Amniotic stem cell (primary cell): ENCODE measurements at places on chromosomes 4 and X.

DNA sequence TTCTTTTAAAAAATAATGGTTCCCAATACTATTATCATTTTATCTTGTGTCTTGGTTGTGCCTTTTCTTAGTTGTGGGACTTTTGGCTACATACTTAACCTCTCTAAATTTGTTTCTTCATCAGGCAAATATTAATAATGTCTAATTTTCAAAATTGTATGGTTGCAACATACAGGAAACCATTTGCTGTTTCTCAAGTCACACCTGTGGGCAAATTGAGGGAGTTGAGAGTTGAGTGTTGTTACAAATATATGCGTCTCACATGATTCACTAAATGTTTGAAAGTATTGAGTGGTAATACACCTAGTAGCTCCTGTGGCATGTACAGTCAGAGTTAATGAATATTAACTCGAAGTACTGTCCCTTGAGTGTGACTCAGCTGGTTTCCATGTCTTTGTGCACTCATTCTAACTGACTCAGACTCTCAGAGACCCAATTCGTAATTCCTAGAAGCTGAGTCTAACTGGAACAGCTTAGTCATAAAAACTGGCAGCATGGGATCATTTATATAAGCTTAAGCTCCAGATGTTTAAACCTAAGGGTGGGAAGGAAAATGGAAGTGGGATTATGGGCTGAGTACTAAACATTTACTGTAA lies 802.4 kb downstream of the TRIML1 start:
- DNase-seq: peak; percentile 98

- DNase-seq: no peak
These were observed 1973.6 kb upstream of the AGA start for GRCh38 chr4:179415847-179416223.

- no peak for DNase-seq
These were observed 141.4 kb downstream of the GALNTL6 start for GRCh38 chr4:171954650-171955049.

DNA sequence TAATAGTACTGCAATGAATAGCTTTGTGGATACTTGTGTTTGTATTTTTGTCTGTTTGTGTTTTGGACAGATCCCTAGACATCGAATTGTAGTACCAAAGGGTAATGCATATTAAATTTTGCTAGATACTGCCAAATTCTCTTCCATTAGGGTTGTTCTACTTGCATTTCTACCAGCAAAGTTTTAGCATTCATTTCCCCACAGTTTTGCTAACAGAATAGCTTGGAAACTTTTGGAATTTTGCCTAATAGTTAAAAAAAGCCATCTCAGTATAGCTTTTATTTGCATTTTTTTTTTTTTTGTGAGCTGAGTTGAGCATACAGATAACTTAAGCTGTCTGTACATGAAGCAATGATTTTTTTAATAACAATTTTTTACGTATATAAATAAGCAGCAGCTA lies 1084.9 kb downstream of the ADGRL3 start:
- no peak for DNase-seq

DNA sequence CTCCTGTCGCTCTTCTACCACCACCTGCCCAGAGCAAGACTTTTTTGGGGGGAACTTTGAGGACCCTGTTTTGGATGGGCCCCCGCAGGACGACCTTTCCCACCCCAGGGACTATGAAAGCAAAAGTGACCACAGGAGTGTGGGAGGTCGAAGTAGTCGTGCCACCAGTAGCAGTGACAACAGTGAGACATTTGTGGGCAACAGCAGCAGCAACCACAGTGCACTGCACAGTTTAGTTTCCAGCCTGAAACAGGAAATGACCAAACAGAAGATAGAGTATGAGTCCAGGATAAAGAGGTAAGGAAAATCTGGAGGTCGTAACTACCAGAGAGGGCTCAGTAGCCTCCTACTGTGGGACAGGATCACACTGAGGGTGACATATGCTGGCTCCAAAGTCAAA lies 364.5 kb downstream of the MAPK10 start:
- no peak for DNase-seq

- DNase-seq: no peak
These were observed 791 bp downstream of the GUCY1B1 start for GRCh38 chr4:155759372-155760252.

GRCh38 chr4:128665514-128665913 lies 144.0 kb upstream of the JADE1 start:
- DNase-seq: no peak

DNA sequence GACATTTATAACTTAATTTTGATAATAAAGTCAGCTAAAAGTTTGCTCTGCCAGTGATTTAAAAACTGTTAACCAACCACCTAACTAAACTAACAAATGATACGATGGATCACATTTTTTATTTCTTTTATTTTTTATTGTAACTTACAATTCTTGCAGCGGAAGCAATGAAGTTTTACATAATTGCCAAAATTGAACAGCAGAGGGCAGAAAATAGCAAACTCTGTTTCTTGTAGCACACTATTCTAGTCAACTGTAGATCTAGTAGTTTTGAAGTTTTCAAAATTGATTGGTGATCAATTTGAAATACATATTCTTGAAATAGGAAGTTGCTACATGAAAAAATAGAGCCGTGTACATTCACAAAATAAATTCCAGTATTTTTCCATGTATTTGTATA lies 2.8 kb upstream of the GRIA2 start:
- no peak for DNase-seq

DNA sequence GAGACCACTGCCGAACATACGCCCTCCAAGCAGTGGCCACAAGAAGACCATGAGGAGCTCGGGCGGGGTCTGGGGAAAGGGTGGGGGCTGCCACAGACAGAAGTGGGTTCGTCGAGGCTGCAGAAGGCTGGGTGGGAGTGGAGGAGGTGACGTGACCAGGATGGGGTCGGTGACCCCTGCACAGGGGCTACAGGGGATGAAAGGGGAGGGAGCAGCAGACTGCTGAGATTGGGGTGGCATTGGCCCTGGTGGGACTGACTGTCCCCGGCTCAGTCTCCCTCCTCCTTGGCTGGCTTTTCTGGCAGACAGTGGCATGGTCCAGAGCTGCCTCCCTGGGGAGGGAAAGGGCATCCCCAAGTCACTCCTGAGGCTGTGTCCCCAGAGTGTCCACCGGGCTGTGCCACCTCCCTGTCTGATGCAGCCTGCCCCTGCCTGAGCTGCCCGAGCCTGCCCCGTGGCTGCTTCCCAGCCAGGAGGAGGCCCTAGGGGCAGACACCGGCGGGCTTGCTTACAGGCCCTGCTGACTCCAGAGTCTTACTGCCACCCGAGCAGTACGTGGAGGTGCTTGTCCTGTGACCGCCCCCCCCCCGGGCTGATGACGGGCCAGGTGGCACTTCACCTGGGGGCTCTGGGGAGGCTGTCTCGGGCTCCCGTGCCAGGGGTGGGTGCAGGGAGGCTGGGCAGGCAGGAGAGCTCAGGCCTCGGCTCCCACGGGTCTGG lies 7.2 kb downstream of the SH3BP2 start:
- DNase-seq: no peak

- DNase-seq: no peak
These were observed 5.7 kb downstream of the NIPAL1 start for GRCh38 chr4:48022192-48022799.

DNA sequence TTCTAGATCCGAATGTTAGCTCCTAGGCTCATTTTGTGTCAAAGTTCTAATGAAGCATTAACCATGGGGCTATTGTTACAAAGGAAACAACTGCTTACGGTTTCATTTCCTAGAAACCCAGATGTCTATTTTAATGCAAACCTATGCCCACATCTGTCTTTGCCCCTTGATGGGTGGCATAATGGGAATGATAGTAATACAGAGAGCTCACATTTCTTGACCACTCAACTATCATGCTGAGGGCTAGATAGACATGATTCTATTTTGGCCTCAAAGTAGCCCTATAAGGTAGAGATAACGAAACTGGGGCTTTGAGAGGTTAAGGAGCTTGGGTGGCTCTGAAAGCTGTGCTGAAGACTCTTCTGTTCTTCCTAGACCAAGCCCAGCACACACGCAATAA lies 1.9 kb downstream of the TLR7 start:
- no peak for DNase-seq
